ENCODE measurements at places on chromosomes 6 and 20. TPM values are rescaled to one million over a fixed set of nuclear protein-coding genes. Genes with fewer than 3 reads are reported as not detected.

CAP2 gene
- total RNA-seq: 17.6 TPM

MYCT1 gene
- 21.2 TPM for total RNA-seq

HLA-DQA1 gene
- total RNA-seq: 0.38 TPM

ANGPT4 gene
- total RNA-seq: 0.60 TPM

KCNK17 gene
- total RNA-seq: 0.33 TPM

CLVS2 gene
- total RNA-seq: 11.6 TPM

KCNK16 gene
- not detected for total RNA-seq

HDGFL1 gene
- total RNA-seq: not detected

All from camera-type eye (tissue), 1 donor.